ENCODE measurements at places on chromosomes 16 and 17.

DNA sequence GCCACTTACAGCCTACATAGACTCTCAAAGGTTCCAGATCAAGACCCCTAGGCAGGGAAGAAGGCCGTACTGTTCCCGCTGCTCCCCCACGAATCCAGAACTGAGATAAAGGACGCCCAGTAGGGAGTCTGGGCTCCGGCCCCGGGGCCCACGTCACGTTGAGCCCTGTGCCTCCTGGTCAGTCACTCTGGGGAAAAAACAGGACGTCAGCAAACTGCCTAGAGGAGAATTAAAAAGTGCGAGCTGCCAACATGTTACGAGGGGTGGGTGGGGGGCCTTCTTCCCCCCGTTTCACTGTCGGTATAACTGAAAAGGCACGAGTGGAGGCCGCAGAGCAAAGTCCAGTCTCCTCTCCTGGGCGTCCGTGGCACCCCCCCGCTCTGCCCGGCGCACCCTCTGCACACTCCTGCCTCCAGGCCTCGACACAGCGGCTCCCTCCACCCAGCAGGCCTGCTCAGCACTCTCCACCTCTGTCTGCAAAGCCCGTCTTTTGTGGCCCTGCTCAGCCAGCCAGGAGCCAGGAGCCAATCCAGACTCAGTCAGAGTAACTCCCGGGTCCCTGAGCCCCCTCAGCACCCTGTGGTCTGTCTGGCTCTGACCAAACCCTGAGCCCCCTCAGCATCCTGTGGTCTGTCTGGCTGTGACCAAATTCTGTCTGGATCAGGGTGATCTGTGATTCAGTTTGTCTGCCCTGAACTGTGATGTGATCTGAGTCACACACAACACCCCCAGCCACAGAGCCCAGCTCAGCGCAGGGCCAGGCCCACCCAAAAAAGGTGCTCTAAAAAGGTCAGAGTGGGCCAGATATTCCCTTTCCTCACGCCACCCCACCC, 6.2 kb downstream of the ITGAE start:
- peak; percentile 21 for DNase-seq

GRCh38 chr16:88906535-88907105, 40.2 kb upstream of the PABPN1L start:
- DNase-seq: no peak

- no peak for DNase-seq
Observed at GRCh38 chr17:70668276-70668937, 499.1 kb downstream of the KCNJ2 start.

DNA sequence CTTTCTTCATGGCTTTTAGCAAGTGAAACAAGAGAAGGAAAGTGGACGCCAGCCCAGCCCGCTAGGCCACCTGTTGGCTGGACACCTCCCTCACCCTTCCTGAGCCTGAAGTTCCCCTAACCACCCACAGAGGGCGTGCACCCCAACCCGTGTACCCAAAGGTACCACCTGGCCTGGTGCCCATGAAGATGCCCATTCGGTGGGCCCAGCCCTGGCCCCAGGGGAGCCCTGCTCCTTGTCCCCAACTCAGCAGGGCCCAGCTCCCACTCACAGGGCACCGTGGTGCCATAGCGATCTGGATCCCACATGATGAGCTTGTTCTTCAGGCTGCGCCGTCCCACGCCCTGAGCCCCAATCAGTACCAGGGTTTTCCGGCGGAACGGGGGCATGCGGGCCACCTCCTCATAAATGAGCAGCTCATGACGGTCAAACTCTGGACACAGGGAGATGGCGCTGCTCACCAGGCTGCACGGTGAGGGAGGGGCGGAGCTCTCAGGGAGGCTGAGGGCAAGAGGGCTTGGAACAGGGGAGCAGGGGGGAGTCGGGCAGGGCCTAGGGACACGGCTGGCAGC, 26.8 kb downstream of the MPP2 start:
- DNase-seq: no peak

GRCh38 chr16:81647527-81647926, 131.6 kb upstream of the PLCG2 start:
- no peak for DNase-seq

GRCh38 chr16:30621765-30622164, 11.6 kb upstream of the ZNF689 start:
- no peak for DNase-seq

GRCh38 chr17:19386974-19387920, at the start of gene MFAP4:
MFAP4 (minus strand) TSS chr17:19387190; CDS start chr17:19387155, 35 bp downstream.
- DNase-seq: peak; percentile 87

DNA sequence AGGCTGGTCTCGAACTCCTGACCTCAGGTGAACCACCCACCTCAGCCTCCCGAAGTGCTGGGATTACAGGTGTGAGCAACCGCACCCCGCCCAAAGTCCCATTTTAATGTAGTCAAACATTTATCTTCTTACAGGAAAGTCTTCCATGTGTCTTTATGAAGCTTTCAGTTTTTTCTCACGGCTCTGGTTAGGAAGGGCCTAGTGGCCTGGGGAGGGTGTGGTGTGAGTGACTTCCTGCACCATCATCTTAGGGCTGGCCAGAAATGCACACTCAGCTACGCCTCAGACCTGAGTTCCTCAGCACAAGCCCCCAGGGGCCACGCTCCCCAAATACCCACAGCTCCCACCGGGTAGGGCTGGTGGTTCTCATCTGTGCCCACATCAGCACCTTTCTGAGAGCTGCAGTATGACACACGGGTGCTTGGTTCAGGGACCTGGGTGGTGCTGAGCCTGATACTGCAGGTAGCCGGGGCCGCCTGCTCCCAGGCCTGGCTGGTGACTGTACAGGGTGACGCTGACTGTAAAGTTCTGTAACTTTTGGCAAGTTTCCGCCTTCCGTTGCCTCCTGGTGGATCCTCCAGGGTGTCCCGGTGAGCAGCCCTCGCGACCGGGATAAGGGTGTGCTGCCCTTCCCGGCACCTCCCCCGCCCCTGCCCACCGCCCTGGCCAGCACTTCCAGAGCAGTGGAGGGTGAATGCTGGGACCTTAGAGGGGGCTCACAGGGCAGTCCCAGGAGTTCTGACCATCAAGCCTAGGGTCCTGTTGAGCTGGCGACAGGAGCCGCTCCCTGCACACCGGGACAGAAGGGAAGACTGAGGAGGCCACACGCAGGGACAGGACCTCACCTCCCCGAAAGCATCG, 52.5 kb downstream of the ZNF778 start:
- DNase-seq: no peak

- no peak for DNase-seq
Observed at GRCh38 chr17:43946781-43947180, 4.5 kb upstream of the PPY start.

- DNase-seq: no peak
Observed at GRCh38 chr17:80055597-80055996, 19.2 kb downstream of the CCDC40 start.

DNA sequence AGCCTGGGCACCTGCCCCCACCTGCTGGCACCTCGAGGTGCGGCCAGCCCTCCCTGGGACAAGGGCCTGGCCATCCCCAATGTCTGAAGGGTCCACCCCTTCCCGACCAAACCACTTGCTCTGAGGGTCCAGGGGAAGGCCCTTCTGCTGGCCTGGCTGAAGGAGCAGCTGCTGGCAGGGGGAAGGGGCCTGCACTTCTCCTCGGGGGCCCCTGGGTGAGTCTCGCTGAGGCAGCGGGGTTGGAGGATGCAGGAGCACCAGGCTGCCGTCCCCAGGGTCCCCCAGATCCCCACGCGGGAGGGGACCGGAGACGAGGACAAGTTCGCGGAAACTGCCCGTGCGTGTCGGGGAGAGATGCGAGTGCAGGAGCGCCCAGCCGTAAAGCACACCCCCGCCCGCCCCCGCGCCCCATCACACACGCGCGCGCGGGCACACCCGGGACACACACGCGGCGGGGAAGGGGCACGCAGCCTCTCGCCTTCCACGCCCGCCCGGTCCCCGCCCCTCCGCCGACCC, 725 bp upstream of the CACNA1H start:
- no peak for DNase-seq

DNA sequence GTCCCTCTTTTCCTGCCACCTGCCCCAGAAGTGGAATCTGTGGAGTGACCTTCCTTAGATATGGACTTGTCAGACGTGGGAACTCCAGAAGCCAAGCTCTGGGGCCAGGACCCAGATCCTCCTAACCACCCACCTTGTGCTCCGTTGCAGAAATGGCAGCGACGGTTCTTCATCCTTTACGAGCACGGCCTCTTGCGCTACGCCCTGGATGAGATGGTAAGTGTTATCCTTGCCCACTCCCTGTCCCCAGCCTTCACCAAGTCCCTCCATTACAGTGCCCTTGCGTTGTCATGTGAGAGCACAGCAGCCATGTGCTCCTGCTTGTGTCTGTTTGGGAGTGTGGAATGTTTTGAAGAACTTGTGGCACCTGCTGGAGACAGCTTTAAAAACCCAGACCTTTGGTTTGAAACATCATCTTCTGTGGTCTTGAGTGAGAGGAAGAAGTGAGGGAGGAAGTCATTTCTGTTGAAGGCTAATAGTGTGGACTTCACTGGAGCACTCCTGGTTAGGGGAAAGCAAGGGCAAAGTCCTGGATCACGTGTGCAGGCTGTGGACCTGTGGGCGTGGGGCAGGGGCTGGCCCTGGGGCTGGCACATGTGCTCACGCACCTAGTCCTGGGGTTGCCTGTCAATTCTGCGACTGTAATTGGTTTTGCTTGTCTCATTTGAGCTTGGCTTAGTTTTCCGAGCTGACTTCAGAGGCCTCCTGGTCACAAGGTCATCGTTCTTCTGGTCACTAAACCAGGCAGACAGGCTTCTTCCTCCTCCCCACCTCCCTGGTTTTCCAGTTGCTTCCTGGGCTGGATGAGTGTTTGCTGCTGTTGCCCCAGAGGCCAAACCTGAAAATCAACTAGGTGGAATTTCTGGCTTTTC, 35.8 kb downstream of the MPRIP start:
- DNase-seq: no peak

GRCh38 chr17:56176091-56176490, 22.8 kb downstream of the ANKFN1 start:
- no peak for DNase-seq

GRCh38 chr17:6358131-6358530, 76.8 kb downstream of the AIPL1 start:
- DNase-seq: no peak

DNA sequence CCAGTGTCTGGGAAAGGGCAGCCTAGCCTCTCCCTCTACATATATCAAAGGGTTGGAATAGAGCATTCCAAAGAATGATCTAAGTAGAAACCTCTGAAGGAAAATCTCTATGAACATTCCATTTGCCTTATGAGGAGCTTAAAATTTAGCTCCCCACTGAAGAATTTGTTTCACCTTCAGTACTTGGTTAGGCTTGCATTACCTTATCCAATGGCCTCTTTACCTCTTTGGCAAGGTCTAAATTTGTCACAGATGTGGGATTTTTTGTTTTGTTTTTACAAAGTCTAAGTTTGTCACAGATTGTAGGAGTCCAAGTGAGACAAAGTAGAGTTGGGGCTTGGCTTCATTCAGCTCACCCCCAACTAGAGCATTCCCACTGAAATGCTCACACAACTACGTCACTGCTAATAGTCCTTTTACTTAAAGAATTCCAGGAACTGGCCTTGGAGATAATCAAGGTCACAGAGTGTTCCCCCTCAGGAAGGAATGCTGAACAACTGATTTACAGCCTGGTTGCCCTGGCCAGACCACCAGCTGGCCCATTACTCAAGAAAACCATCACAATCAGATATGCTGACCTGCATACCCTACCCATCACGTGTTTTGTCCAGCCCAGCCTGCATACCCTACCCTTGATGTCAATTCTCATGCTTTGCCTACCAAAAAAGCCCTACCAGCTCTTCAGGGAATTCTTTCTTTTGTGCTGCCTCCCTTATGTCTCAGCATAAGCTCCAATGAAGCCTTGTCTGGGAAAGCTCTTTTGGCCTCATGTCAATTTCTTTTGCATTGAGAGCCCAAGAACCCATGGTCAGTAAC, 26.5 kb upstream of the PPM1D start:
- DNase-seq: no peak

DNA sequence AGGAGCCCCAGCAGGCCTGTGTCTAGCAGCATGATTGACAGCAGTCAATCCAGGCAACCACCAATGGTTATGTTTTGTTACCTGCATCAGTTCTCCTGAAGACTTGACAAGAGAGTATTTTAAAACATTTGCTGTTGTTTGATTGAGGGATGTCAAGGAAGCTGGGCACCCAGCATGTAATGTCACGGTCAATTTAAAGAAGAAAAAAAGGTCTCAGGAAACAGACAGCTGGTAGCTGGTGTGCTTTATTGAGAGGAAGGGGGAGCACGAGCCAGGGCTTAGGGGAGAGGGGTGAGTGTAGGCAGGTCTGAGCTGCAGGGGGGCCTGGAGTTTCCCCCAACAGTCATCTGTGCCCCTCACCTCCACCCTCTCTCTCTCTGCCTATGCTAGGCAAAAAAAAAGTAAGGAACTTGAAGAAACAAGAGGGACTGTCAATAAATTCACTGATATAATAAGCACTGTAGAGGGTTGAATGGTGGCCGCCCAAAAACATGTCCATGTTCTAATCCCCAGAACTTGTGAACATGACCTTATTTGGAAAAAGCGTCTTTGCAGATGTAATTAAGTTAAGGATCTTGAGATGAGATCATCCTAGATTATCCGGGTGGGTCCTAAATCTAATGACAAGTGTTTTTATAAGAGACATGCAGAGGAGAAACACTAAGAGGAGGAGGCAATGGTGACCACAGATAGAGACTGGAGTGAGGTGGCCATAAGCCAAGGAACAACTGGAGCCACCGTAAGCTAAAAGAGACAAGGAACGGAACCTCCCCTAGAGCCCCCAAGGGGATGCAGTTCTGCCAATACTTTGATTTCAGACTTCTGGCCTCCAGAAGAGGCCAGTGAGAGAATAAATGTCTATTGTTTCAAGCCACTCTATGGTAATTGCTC, 14.5 kb downstream of the TSPOAP1 start:
- DNase-seq: no peak

- no peak for DNase-seq
Observed at GRCh38 chr16:8391257-8391656, 199.1 kb downstream of the TMEM114 start.

DNA sequence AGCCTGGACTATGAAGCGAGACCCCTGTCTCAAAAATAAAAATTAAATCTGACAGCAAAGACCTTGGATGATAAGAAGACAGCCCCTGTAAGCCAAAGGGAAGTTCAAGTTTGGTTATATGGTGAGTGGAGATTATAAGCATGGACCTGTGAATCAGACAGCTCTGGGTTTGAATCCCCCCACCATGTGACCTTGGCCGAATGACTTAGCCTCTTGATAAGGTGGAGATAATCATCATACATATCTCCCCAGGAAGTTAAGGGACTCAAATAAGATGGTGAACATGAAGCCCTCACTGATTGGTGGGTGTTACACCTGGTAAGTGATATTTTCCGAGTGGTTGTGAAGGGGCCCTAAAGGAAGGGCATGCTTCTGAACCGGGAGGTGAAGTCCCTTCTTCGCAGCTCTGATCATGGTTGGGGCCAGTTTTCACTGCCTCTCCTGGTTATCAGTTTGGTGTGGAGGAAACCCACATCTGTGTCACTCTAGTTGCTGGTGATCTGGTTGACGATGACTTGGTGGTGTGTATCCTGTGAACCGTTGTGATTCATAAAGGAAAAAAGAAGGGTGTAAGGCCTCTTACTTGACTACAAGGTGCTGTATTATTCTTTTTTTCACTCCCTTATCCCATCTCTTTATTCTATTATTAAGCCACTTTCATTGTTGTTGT, 61.7 kb upstream of the CLEC18A start:
- no peak for DNase-seq

GRCh38 chr17:75822119-75822799, 21.9 kb downstream of the UNC13D start:
- DNase-seq: no peak

Measured in skeletal muscle cell (primary cell).